ENCODE measurements at places on chromosomes 7 and 10.

- DNase-seq, result no peak
Observed at GRCh38 chr10:31876652-31877352, 51.8 kb downstream of the ARHGAP12 start.

- no peak for DNase-seq
Observed at GRCh38 chr10:110817614-110818013, 54.1 kb upstream of the PDCD4 start.

GRCh38 chr10:119651514-119652360 lies 557 bp downstream of the BAG3 start:
- DNase-seq, result peak; percentile 23

- DNase-seq, result no peak
Observed at GRCh38 chr10:17756557-17757217, 4.7 kb downstream of the TMEM236 start.

GRCh38 chr10:10847387-10847786 lies 170.3 kb upstream of the CELF2 start:
- no peak for DNase-seq

- DNase-seq, result no peak
Observed at GRCh38 chr7:42181566-42181965, 55.4 kb downstream of the GLI3 start.

GRCh38 chr10:28985137-28985885 lies 303.6 kb upstream of the LYZL1 start:
- no peak for DNase-seq

DNA sequence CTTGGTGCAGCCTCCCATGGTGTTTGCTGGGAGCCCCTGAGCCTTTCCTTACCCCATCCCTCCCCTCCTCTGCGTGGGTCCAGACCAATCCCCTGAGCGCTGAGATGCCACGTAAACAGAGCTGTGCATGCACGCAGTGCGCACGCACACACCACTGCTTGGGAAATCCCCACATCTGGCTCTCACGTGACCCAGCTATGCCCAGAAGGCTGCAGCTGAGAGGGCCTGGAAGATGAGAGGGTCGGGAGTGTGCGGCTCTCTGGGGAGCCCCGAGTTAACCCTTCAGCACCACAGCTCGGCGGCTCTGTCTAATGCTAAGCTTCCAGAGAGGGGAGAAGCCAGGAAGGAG lies 177.2 kb downstream of the SH3PXD2A start:
- DNase-seq, result peak; percentile 77

- DNase-seq, result no peak
Observed at GRCh38 chr10:1475771-1476454, 261.4 kb downstream of the ADARB2 start.

GRCh38 chr7:46581268-46581667 lies 660.2 kb upstream of the IGFBP3 start:
- DNase-seq, result no peak

DNA sequence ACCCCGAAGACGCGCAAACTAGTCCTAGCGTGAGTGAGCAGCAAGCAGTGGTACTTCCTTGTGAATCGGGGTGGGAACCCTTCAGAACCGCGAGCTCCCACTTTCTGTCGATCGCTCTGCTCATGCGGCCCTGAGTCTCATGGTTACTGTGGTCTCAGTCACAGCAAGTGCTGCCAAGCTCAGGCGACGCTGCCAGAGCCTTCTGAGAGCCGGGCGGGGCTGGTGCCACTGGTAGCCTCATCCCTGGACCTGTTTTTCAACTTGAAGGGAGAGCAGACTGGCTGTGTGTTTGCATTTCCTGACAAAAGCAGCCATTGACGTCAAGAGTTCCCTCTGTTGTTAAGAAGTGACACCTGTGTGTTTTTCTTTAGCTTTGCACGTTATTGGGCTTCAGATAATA lies 32.9 kb upstream of the BHLHA15 start:
- DNase-seq, result no peak

GRCh38 chr7:2776401-2776800 lies 67.7 kb downstream of the GNA12 start:
- no peak for DNase-seq

DNA sequence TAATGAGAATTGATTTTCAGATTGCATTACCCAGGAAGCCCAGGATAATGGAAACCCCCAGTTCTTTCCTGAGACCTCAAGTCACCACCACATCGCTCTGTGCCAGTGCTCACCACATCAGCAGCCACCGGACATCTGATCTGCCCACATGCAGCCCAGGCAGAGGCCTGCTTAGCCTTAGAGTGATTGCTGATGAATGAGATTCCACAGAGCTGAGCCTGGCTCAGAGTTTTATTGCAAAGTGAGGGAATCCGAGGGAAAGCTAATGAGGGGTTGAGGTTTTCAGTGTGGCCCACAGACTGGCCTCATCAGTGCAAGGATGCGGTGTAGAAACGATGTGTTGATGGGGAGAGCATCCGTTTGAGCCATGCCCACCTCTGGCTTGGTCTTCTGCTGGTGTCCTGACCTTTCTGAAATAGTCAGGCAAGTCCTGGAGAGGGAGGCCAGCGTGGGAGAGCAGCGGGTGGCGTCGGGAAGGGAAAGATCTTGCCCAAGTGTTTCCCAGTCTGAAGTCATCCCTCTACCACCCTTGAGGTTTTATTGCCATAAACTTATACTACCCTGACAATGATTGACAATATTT lies 120.3 kb downstream of the ITIH5 start:
- DNase-seq, result no peak

DNA sequence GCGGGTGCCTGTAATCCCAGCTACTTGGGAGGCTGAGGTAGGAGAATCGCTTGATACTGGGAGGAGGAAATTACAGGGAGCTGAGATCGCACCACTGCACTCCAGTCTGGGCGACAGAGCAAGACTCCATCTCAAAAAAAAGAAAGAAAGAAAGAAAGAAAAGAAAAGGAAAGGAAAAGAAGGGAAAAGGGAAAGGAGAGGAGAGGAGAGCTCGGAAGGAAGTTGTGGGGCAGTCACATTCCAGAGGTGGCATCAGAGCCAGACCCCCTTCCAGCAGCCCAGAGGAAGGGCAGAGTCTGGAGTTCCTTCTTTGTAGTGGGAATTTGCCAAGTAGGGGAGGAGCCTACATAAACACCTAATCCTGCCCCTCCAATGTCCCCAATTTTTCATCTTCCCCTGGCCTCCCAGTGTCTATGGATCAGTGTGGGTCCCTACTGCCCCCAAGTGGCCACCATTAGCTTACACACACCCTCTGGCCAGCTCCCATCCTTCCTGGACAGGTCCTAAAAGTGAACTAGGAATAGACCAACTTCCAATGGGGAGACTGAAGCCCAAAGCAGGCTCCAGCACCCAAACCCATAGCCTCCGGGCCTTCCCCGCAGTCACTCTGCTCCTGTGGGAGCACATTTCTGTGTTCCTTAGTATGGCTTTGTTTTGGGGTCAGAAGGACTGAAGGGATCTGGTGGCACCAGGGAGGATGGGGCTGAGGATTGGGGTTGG lies 39.6 kb upstream of the HSPB1 start:
- DNase-seq, result peak; percentile 51

GRCh38 chr10:79424221-79425073 lies 21.0 kb downstream of the ZCCHC24 start:
- DNase-seq, result no peak

DNA sequence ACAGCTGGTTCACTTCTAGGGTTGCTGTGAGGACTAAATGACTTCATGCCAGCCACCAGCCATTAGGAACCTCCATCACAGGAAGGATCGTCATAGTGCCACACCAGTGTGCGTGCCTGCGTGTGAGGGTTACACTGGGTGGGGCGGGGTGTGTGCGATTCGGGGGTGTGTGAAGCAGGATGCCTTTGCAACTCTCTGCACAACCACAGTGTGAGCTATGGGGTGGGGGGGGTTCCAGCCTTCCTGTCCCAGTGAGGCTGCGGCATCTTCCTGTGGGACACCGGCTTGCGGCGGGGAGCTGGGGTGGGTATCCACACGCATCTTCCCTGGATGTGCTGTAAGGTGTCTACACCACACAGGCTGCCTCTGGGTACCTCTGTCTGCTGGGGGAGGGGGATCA lies 6.9 kb upstream of the ELFN1 start:
- DNase-seq, result no peak

DNA sequence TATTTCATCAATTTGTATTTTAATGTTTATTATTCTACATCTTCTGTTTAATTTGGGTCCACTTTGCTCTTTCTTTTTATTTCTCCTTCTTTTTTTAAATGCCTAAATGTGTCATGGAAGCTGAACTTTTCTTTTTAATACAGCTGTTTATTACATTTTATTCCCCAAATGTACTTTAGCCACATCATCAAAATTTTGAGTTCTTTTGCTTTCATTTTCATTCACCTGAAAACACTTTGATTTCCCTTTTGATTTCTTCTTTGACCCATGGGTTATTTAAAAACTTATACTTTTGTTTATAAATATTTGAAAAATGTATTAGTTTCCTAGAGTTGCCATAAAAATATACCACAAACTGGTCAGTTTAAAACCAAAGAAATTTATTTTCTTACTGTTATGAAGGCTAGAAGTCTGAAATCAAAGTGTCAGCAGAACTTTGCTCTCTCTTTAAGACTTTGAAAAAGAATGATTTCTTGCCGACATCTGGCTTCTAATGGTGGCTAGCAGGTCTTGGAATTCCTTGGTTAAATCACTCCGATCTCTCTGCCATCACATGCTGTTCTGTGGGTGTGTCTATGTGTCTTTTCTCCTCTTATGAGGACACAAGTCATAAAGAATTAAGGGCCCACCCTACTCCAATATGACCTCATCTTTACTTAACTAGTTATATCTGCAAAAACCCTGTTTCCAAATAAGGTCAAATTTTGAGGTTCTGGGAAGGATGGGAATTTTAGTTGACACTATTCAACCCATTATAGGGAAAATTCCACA lies 225.5 kb downstream of the ANKRD7 start:
- no peak for DNase-seq

- DNase-seq, result no peak
Observed at GRCh38 chr10:123997486-123998196, 95.8 kb downstream of the CHST15 start.

DNA sequence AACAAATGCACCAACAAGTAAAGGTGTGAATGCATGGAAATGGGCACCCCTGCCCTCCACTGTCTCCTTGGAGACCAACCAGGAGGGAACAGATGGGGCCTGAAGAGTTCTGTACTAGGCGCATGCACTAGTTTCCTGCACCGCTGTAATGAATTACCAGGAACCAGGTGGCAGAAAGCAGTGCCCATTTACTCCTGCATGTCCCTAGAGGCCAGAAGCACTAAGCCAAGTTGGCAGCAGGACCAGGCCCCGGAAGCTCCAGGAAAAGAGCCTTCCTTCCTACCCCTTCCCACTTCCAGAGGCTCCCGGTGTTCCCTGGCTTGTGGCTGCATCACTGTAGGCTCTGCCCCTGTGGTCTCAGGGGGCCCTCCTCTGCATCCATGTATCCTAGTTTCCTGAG lies 237.5 kb upstream of the PPP2R2D start:
- DNase-seq, result no peak

GRCh38 chr7:139823959-139824521 lies 5.0 kb upstream of the TBXAS1 start:
- no peak for DNase-seq

GRCh38 chr10:387909-388660 lies 252.8 kb downstream of the ZMYND11 start:
- DNase-seq, result no peak

GRCh38 chr7:56175771-56176170 lies 59.6 kb upstream of the NUPR2 start:
- no peak for DNase-seq

GRCh38 chr7:27139334-27140125 lies 4.0 kb downstream of the HOXA5 start:
- DNase-seq, result no peak

DNA sequence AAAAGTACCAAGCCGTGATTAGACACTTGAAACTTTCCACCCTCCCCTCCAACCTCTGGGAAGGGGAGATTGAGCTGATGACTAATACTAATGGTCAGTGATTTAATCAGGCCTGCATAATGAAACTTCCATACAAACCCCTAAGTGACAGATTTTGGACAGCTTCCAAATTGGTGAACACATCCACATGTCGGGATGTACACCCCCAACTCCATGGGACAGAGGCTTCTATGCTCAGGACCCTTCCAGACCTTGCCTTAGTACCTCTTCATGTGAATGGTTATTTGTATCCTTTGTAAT lies 4.8 kb downstream of the NUB1 start:
- no peak for DNase-seq

- DNase-seq, result no peak
Observed at GRCh38 chr7:130910949-130911944, 177.2 kb upstream of the KLF14 start.

DNA sequence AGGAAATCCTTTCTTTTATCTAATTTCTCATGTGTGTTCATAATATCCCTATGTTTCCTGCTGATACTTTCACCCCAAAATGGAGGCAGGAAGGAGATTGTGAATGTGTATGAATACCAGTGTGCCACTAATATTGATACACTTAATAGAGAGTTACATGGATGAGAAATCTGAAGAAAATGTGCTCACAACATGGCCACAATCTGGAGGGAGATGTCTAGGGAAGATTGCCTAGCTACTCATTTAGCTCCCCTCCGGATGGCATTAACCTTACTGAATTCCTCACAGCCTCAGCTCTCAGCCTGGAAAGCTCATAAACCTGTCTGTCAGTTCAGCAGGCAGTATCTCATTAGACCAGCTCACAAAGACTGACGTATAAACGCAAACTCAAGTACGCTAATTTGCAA lies 23.4 kb upstream of the DMTF1 start:
- DNase-seq, result no peak

- no peak for DNase-seq
Observed at GRCh38 chr7:148802101-148802493, 82.0 kb downstream of the EZH2 start.

DNA sequence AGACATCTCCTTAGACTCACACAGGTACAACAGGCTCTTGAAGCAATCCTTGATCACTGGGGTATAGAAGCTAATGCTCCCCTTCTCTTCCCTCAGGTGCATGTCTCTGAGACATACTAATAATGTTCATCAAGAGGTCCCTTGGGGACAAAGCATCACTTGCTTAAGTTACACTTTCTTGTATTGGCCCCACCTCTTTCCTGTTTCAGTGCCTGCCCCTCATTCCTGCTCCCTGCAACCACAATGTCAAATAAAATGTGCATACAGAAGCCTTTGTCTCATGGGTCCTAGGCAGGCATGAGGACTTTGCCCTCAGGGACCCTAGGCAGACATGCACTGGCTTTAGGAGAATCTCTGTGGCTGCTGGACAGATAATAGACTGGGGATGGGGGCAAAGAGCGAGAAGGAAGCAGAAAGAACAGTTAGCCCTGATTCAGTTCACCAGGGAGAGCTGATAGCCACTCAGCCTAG lies 175.0 kb upstream of the NPY start:
- DNase-seq, result no peak

- no peak for DNase-seq
Observed at GRCh38 chr7:33754933-33755928, 150.1 kb upstream of the BMPER start.

Measured in activated naive CD8-positive, alpha-beta T cell treated with anti-CD3 and anti-CD28 coated beads, Interleukin-2, amount 50 U/mL, for 24 hours (primary cell).